Aorta (tissue), 5 donors: ENCODE measurements at places on chromosomes 1 and 21. TPM values are rescaled to one million over a fixed set of nuclear protein-coding genes. Genes with fewer than 3 reads are reported as not detected.

DNA sequence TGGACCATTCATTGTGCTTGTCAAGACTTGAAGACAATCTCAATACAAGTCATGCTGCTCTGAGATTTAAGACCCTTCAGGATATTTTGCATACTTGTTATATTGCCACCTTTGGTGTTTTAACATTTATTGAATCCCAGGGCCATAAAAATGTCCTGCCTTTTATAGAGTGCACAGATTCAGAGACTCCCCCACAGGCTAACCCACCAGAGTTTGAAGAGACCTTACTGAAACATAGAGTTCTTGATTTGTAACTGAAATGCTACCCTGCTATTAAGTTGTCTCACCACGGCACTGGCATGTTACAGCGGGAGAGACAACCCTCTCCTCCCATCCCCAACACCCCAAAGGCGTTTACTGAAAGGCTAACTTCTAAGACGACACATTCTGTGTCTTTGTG is 313.9 kb upstream of the USP24 start:
- no peaks in the 10 kb centered on the region for H3K4me1 ChIP-seq
- no peak overlapping the region for H3K4me3 ChIP-seq
- H3K27me3 ChIP-seq: no peaks in the 10 kb centered on the region

The FMOD gene
- 204 TPM for total RNA-seq

The JMJD4 gene
- total RNA-seq: 14.4 TPM

GRCh38 chr1:204924013-204924759 is 53.5 kb downstream of the NFASC start:
- no peaks in the 10 kb centered on the region for H3K36me3 ChIP-seq
- no peak overlapping the region for H3K27ac ChIP-seq
- H3K4me1 ChIP-seq: no peaks in the 10 kb centered on the region
- H3K4me3 ChIP-seq: no peak overlapping the region

- H3K36me3 ChIP-seq: no peaks in the 10 kb centered on the region
- no peak for DNase-seq
- H3K27me3 ChIP-seq: no peaks in the 10 kb centered on the region
- no peaks in the 10 kb centered on the region for H3K4me1 ChIP-seq
- H3K4me3 ChIP-seq: no peak overlapping the region
Measured at GRCh38 chr21:16179773-16180172, 450.0 kb downstream of the USP25 start.

DNA sequence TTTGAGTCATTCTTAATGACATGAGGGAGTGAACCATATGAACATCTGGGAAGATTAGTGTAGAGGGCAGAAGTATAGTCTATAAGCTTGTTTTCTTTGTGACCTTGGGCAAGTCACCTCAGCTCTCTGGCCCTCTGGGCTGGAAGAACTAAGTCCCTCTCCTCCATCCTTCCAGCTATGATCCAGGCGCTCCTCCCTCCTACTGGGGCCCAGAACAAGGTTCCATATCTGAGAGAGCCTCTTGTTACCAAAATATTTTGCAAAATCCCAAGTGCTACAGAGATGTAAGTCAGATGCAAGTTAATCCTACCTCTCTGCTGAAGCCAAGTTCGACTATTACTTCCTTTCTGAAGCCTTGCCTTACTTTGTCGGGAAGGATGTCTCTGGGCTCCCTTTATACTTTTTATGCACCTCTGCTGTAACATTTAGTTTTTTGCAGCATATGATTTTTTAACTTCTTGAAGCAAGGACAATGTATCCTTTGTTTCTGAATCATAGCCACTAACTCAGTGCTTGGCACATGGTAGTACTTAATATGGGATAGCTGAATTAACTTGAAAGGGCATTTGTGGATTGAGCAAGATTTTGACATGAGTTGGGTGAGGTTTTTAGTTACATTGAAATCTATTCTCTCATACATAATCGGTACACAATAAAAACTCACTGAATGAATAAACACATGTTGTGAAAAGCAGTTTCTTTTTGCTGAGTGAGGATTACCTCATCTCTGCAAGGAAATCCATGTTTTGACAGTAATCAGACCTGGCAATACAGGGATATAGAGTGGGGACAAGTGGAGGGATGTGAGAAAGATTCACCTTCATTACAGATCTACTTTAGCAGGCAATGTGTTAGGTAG is 54.7 kb upstream of the BEND5 start:
- no peak overlapping the region for H3K4me3 ChIP-seq
- no peaks in the 10 kb centered on the region for H3K36me3 ChIP-seq
- no peaks in the 10 kb centered on the region for H3K4me1 ChIP-seq
- DNase-seq: no peak
- no peak overlapping the region for H3K27ac ChIP-seq

The RIMKLA gene
- total RNA-seq: 0.06 TPM

DNA sequence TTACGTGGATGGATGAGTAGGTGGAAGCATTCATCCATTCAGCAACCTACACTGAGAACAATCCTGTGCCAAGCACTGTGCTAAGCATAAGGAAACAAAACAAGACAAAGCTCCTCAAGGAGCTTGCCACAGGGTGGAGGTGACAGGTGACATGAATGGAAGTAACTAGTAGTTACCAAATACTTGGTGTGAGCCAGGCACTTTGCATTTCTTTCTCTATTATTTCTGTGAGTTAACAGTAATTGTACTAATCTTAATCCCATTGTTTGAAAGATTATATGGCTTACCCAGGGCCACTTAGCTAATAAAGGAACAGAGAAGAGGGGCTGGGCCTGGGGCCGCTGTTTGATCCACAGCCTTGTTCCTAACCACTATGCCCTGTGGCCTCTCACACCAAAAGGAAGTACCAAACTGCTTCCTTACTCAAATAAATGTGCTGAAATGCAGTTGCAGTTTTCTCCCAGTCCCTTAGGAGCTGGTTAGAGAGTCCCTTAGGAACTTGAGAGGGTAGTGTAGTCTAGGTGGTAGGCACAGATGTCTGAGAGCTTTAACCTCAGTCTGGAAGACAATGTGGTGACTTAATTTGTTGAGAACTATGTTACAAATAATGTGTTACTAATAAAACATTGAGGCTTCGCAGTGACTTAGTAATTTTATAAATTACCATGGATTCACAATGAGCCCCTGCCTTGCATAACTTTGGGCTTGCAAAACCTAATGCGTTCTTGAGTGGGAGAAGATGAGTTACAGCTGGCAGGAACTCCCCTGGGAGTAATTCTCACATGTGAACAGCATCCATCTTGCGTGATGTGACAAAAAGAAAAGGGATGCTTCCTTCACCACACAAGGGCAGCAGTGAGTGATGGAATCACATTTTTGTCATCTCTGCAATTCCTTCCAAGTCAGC is 69.8 kb downstream of the MPZL1 start:
- peaks cover 8% of the 10 kb centered on the region for H3K36me3 ChIP-seq
- H3K27me3 ChIP-seq: no peaks in the 10 kb centered on the region
- H3K27ac ChIP-seq: no peak overlapping the region

The ZNF362 gene
- 36.2 TPM for total RNA-seq

The AUNIP gene
- total RNA-seq: not detected

DNA sequence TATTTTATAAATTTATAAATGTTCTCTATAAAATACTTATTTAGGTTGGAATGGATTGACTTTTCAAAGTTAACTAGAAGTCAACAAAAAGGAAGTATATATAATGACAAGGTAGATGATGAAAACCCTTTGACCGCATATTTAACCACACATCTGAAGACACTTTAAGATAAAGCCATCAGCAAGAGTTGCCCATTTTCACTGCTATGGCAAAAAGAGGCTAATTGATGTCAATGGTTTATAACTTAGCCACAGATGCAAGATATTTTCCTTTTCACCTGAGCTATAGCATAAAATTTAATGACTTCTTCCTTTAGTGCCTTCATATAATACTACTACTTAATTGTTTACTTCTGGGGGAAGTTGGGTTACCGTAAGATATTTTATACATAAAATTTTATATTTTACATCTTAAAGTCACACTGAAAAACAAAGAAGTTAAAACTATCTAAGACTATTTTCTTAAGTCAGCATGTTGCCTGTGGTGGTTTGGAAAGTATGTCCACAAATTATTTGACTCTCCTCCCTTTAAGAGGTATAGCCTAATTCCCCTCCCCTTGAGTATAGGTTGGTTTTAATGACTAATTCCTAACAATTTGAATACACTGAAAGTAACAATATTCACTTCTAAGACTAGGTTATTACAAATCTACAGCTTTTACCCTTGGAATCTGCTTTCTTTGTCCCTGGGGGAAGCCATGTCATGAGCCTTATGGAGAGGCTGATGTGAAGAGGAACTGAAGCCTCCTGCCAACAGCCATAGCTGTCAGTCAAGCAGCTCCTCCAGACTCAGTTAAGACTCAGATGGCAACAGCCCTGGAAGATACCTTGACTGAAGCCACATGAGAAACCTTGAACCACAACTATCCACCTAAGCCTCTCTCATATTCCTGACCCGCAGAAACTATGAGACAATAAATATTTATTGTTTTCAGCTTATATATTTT is 40.3 kb upstream of the LRRC8B start:
- no peak for DNase-seq
- no peak overlapping the region for H3K27ac ChIP-seq
- no peak overlapping the region for H3K4me3 ChIP-seq
- no peaks in the 10 kb centered on the region for H3K36me3 ChIP-seq
- H3K27me3 ChIP-seq: no peaks in the 10 kb centered on the region
- H3K4me1 ChIP-seq: no peaks in the 10 kb centered on the region

DNA sequence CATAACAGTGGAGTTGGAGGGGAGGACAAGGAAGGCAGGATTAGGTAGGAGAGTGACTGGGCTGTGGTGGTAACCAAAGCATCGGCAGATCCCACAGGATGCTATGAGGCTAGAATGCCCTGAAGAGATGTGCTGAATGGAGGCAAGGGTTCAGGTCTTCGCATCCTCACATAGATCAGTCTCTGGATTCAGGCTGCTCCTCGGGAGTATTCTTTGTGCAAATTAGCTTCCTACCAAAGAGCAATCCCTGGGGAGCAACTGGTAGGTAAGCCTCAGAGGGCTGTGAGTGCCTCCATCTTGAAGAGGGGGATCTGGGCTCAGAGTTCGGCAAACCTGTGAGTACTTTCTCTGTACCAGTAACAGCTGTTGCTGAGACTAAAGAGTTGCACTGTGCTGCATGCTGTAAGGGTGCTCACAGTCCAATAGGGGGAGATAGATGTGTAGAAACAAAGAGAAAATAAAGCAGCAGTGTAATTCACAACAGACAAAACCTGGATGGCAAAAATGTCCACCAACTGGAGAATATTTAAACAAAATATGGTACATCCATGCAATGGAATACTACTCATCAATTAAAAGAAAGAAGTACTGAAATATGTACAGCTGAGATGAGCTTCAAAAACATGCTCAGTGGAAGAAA is 322.4 kb upstream of the DEPDC1 start:
- H3K4me3 ChIP-seq: no peak overlapping the region
- H3K27me3 ChIP-seq: no peaks in the 10 kb centered on the region
- no peak overlapping the region for H3K27ac ChIP-seq

DNA sequence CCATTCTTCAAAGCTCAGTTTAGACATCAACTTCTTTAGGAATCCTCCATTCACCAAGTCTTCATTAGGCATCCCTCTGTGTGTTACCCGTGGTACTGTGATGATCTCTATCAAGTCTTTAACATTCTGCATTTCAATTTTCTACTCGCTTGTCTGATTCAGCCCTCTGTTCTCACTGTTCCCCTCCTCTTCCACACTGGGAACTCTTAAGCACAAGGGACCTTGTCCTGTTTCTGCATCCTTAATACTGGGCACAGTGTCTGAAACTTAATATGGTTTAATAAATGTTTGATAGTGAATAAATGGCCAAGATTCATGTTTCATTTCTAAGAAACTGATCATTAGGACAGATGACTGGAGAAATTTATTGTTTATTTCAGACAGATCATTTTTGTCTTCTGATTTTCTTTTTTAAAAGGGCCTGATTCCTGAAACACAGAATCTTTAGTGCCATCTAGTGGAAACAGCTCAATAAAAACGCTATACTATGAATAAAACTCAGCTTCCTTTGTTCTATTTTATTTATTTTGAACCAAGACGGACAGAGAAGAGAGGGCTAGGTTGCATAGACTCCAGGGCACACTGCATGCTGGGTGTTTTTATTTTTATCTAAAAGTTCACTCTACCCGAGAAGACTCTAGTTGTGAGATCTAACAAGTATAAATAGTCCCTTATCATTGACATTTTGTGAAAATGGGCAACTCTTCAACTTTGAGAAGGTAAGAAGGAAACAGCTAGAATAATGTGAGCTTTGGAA is 7.0 kb upstream of the TRIM45 start:
- no peak overlapping the region for H3K4me3 ChIP-seq
- H3K36me3 ChIP-seq: no peaks in the 10 kb centered on the region
- H3K27ac ChIP-seq: no peak overlapping the region
- H3K4me1 ChIP-seq: no peaks in the 10 kb centered on the region
- H3K27me3 ChIP-seq: no peaks in the 10 kb centered on the region

DNA sequence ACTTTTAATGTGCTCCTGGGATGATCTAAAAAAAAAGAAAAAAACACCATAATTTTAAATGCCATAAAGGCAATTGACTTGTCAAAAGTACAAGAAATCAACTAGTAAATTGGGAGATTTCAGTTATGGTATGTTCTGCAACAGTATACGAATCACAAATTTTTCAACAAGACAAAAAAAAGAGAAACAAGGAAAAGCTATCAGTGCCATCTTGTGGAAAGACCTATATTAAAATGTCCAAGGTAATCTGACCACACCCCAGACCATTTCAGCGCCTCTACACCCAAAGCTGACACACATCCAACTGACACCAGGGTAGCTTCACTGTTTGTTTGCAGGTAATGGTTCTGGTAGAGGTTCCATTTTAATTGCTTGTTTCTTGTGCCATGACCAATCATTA is 5.0 kb upstream of the DUSP23 start:
- H3K36me3 ChIP-seq: no peaks in the 10 kb centered on the region
- H3K4me1 ChIP-seq: no peaks in the 10 kb centered on the region
- H3K27me3 ChIP-seq: no peaks in the 10 kb centered on the region
- no peak for DNase-seq

The DPM3 gene
- 42.4 TPM for total RNA-seq

The C1orf115 gene
- 10.8 TPM for total RNA-seq

The KISS1 gene
- not detected for total RNA-seq

GRCh38 chr1:32332290-32333079 is 3.5 kb downstream of the MARCKSL1 start:
- H3K27ac ChIP-seq: no peak overlapping the region
- H3K4me3 ChIP-seq: no peak overlapping the region
- peaks cover 6% of the 10 kb centered on the region for H3K36me3 ChIP-seq
- no peaks in the 10 kb centered on the region for H3K27me3 ChIP-seq

GRCh38 chr1:11170102-11170501 is 19.1 kb upstream of the ANGPTL7 start:
- no peak overlapping the region for H3K27ac ChIP-seq
- DNase-seq: no peak
- H3K27me3 ChIP-seq: no peaks in the 10 kb centered on the region
- no peak overlapping the region for H3K4me3 ChIP-seq
- no peaks in the 10 kb centered on the region for H3K4me1 ChIP-seq

The KCND3 gene
- 25.3 TPM for total RNA-seq

GRCh38 chr1:87950369-87950768 is 621.7 kb downstream of the LMO4 start:
- H3K4me1 ChIP-seq: no peaks in the 10 kb centered on the region
- H3K4me3 ChIP-seq: no peak overlapping the region
- no peak overlapping the region for H3K27ac ChIP-seq
- H3K36me3 ChIP-seq: no peaks in the 10 kb centered on the region
- no peak for DNase-seq
- peaks cover 2% of the 10 kb centered on the region for H3K27me3 ChIP-seq
